NCI-H2029 (cell line): ENCODE measurements at places on chromosomes 6 and 20.
A peak's percentile ranks its signal among the peaks of the same experiment; 100 is the strongest.

DNA sequence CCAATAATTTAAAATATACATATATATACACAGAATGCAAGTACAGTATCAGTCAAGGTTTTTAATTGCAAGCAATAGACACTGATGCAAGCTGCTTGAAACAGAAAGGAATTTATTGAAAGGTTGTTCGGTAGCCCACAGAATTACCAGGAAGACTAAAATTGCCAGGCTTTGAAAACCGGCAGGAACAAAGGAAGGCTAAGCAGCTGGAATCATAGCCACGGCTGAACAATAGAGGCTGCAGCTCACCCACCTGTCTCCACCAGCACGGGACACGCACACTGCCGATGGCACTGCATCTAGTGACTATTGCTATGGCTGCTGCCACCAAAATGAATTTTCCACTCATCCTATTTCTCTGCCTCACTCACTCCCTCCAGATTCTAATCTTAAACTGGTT is 22.0 kb upstream of the L3MBTL3 start:
- no peak for DNase-seq

- DNase-seq, result no peak
These were observed 85.9 kb downstream of the THBS2 start for GRCh38 chr6:169167581-169168301.

- DNase-seq, result no peak
These were observed 824.8 kb upstream of the FLRT3 start for GRCh38 chr20:15162079-15162647.

GRCh38 chr20:23869520-23869919 is 10.0 kb downstream of the CST5 start:
- DNase-seq, result no peak

GRCh38 chr6:129494099-129494498 is 215.9 kb downstream of the ARHGAP18 start:
- DNase-seq, result no peak

DNA sequence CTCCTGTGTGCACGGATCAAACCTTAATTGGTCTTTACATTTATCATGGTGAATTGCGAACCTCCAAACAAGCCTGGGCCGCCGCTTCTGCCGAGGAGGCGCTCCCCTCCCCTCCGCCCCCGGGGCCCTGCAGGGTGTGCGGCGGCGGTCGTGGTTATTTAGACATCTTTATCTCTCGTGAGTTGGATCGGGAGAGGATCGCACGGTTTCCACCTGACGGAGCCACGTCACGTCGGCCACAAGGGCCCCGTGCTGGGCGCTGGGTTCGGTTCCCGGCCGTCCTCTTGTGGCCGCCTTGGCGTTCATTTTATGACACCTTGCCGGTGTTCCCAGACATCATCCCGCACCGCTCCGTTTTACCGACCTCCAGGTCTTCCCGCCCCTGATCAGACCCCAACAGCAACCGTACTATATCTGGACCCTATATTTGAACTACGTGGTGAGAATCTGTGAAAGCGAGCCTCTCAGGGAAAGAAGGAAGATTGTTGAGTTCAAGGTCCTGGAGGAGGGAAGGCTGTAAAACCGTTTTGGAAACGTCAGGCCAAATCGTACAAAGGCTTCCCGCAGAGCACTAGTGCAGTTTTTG is 1.3 kb upstream of the CNR1 start:
- DNase-seq, result no peak

DNA sequence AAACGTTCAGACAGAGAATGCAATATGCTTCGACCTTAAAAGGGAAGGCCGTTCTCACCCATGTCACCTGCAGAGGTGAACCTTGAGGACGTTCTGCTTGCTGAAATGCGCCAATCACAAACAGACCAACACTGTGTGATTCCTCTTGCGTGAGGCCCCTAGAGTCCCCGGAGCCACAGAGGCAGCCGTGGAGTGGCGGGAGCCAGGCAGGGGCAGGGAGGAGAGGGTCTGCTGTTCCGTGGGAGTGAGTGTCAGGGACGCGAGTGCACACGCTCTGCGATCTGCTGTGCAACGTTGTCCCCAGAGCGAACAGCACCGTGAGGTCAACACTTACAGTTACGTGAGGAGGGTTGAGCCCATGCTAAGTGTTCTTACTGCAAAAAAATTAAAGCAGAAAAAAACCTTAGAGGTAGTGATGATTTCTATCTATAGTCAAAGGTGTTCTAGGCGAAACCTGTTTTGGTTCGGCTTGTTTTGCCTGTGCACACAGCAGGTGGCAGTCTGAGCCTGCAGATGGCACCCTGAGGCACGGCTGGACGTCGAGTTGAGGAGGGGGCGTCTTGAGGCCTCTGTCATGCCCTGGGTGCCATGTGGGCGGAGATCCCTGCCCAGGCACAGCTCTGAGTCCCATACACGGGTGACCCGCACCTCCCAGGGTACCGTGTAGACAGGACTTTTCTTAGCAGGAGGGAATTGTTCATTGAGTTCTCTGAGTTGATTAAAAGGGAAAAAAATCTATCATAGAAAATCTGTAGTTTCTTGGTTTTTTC is 71.7 kb upstream of the FRMD1 start:
- no peak for DNase-seq

DNA sequence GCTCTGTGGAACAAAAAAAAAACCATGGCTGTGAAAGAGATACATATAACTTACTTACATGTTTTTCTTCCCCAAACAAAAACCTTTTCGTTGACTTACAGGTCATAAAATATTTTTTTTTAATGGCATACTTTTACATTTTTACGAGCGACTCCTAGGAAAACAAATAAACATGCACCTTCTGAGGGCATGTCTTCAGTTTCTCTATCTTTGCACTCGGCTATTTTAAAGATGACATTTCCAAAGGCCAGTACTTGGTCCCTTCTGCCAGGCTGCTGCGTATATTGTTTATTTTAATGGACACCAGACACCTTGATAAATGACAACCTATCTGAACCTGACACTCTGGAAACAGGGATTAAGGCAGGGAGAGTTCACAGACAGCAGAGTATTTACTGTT is 49.4 kb downstream of the PIGU start:
- DNase-seq, result peak; percentile 51

DNA sequence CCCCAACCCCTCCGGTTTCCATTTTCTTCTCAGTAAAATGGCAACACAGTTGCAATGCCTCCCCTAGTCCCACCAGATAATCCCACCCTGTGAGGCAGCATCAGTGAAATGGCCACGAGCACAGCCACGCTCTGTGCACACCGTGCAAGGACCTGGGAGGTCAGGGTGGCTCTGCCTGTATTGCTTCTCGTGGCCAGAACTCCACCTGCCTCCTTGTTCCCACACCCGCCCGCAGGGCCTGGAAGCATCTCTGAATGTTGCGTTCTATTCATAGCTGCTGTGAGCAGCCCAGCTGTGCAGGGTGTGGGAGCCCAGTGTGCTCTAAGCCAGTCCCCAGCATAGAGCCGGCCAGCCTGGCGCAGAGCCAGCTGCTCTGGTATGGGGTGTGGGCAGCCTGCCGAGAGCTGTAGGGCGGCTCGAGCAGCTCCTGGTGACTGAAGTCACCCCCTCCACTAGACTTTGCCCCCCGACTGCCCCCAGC is 161.1 kb downstream of the DLL1 start:
- DNase-seq, result peak; percentile 77

DNA sequence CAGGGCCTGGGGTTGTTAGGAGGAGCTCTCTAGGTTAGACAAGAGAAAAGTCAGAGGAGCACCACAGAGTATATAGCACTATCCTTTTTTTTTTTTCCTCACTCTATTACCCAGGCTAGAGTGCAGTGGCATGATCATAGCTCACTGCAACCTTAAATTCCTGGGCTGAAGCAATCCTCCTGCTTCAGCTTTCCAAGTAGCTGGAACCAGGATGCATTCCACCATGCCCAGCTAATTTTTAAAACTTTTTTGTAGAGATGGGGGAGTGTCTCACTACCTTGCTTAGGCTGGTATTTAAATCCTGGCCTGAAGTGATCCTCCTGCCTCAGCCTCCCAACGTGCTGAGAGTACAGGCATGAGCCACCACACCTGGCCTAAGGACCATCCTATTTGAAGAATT is 19.3 kb upstream of the AKIRIN2 start:
- no peak for DNase-seq

- no peak for DNase-seq
These were observed 65.4 kb downstream of the FILIP1 start for GRCh38 chr6:75428204-75428603.

- DNase-seq, result no peak
These were observed 657.9 kb downstream of the EPM2A start for GRCh38 chr6:145077382-145077781.

DNA sequence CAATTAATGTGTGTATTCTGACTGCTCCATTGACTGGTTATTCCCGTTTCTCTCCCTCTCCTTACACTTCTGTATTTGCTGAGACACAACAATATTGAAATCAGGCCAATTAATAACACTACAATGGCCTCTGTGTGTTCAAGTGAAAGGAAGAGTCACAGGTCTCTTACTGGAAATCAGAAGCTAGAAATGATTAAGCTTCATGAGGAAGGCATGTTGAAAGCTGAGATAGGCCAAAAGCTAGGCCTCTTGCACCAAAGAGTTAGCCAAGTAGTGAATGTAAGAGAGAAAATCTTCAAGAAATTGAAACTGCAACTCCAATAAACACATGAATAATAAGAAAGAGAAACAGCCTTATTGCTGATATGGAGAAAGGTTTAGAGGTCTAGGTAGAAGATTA is 489.5 kb upstream of the CITED2 start:
- DNase-seq, result no peak

- DNase-seq, result no peak
These were observed 267.0 kb downstream of the DLL1 start for GRCh38 chr6:170023620-170024521.
